ENCODE measurements at places on chromosomes 6 and 20.

- DNase-seq: peak; percentile 46
Measured at GRCh38 chr6:14144678-14145113, 27.1 kb downstream of the CD83 start.

GRCh38 chr6:21900730-21901129 lies 307.2 kb downstream of the SOX4 start:
- no peak for DNase-seq

DNA sequence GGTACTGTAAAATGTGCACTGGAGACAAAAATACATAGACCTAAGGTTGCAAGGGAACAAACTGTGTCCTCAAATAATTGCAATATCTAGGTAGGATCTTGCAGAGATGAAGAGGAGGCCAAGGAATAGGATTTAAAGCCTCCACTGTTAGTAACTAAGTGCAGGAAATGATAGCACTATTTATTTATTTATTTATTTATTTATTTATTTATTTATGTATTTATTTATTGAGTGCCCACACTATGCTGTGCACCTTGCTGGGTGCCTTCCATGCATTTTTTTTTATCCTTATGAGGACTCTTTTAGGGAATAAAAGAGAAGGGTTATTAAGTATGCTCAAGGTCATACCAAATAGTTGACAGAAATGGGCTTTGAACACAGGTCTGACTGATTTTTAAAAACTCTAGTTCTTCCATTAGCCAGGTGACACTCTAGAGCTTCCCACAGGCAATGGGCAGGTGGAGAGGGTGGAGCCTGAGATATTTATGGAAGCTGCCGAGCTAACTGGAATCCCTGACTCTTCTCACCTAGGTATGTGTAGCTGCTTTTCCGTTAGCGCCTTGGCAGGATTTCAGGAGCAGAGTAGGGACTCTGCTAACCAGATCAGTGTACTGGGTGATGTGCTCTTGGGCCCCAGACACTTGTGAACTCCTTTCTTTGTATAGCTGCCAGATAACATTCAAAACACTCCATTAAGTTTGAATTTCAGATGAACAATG lies 12.8 kb upstream of the NUP153 start:
- no peak for DNase-seq

GRCh38 chr6:17919496-17919895 lies 67.9 kb downstream of the KIF13A start:
- DNase-seq: no peak

GRCh38 chr6:34598712-34599111 lies 42.6 kb upstream of the SPDEF start:
- DNase-seq: no peak

- no peak for DNase-seq
Measured at GRCh38 chr20:38202153-38202981, 37.3 kb upstream of the TGM2 start.

- peak; percentile 40 for DNase-seq
Measured at GRCh38 chr20:25065625-25066338, 7.8 kb upstream of the ACSS1 start.

GRCh38 chr6:156559162-156559690 lies 218.0 kb upstream of the ARID1B start:
- no peak for DNase-seq

Data from stimulated activated CD4-positive, alpha-beta T cell treated with anti-CD3 and anti-CD28 coated beads, Interleukin-1b, Interleukin-23, amount 100 ng/mL, for 1 hour (primary cell).